SK-N-SH treated with all-trans-retinoic acid at 6 μM for 48 hours (cell line): ENCODE measurements at places on chromosomes 2 and 18.

GRCh38 chr18:45412577-45412976 is 202.7 kb upstream of the SLC14A2 start:
- no peak for ATAC-seq

DNA sequence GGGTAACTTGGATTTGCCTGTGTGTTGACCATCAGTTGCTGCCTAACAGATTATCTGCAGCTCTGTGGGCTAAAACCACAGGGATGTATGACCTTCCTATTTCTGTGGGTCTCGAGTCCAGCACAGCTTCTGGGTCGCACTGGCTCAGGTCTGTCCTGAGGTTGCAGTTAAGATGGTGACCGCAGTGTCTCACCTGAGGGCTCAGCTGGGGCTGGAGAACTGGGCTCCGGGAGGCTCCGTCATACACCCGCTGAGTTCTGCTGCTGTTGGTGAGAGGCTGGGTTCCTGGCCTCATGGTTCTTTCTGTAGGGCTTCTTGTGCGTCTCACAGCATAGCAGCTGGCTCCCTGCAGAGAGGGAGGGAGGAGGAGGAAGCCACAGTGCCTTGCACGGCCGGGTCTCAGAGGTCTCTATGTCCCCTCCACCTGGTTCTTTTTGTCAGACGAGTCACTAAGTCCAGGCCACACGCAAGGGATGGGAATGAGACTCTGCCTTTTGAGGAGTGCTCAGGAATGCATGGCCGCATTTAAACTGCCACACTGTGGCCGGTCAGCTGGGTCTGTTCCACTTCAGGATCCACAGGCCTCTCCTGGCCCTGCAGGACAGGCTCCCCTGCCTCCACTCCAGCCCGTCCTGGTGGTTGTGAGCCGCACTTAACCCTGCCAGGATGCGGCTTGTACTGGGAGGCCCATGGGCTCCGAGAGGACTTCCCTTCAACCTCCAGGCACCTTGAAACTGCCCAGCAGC is 67.2 kb downstream of the ADI1 start:
- ATAC-seq, result no peak; the same call in 2 of the 3 replicates

DNA sequence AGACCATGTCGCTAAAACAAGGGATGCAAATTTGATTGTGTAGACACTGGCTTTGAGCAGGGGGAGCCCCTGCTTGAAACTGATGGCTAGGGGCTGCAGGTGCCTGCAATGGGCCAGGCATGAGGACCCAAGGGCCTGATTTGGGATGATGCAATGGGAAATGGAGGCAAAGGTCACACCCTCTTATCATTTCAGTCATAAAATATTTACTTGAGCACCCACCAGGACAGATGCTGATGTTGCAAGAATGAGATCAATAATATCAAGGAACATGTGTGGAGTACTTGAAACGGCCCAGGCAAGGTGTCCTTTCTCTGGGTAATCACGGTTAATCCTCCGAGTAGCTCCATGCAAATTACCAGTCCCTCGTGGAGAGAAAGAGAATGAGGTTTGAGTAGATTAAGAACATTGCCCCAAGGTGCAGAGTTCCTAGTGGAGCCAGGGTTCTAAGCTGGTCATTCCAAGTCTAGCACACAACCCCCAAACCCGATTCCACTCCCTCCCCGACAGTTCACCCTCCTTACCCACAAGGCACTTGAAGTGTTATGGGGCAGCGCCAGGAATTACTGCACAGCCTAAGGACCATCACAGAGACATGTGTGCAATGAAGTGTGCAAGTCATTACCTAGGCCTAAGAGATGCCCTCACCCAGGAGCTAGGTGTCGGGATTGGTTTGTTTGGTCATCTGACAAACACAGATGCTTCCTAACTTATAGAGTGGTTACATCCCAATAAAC is 14.0 kb upstream of the TMBIM1 start:
- no peak for ATAC-seq

GRCh38 chr2:108621087-108621559 is 86.9 kb downstream of the LIMS1 start:
- peak; percentile 32; the same call in 2 of the 3 replicates for ATAC-seq

- ATAC-seq, result no peak
Observed at GRCh38 chr2:144237830-144238627, 281.9 kb downstream of the ZEB2 start.

DNA sequence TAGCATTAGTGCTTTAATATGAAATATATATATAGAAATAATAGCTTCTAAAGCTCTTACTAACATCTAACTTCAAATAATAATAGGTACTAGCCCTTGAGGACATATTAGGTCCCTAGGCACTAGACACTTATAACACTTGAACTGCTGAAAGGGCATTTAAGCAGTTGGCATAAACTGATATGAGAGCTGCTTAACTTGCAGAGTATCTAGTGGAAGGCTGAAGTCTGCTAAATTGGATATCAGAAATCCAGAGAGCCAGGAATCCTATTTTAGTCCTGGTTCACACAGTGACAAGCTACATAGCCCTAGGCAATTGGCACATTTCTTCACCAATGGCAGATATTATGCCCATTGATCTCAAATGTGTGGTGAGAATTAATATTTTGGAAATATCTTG is 326.9 kb upstream of the UBE2E3 start:
- ATAC-seq, result no peak

DNA sequence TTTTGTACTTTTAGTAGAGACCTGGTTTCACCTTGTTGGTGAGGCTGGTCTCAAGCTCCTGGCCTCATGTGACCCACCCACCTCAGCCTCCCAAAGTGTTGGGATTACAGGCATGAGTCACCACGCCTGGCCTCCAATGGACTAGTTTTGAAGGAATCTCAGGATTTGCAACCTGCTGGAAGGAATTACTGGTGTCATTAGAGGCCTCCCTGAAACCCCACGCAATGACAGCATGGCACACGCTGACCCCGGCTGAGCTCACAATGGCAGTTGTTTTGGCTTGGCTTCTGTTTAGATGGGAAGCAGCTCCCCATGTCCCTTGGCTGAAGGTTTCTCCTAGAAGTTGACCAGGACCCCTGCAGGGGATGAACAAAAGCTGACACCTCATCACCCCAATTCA is 23.1 kb upstream of the COPS8 start:
- ATAC-seq, result no peak

GRCh38 chr18:78981989-78982620 is 2.5 kb downstream of the SALL3 start:
- ATAC-seq, result no peak

DNA sequence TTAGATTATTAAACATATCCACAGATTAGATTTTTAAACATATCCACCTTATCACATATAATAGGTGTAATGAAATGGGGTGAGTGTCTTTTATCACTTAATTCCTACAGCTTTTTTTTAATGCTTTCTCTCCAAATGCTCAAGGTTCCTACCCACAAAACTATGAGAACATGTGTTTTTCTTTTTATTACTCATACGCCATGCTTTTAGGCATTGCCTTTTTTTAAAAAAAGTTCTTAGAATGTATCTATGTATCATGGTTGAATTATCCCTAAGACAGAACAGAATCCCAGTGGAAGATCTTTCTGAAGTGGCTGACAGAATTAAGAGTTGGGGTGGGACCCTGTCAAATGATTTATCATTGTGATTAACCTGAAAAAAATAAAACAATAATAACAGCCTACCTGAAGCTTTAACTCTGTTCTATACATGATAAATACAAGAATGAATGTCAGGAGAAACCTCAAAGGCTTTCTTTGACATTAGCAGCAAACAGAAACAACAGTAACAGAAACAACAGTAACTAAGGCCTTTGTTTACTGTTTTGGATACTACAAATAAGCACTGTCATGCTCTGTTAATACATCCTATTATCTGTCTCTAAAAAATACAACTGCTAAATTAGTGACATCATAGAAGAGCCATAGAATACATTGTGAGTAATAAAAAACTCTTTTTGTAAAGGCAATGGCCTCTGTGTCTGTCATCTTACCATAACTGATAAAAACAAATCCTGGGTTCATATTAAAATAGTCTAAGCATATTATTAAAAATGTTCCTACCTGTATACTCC is 4.1 kb upstream of the ZNF397 start:
- no peak for ATAC-seq

- ATAC-seq, result no peak; the same call in 1 of the 3 replicates
Observed at GRCh38 chr2:12642859-12643258, 73.9 kb upstream of the TRIB2 start.

GRCh38 chr2:26453421-26454329 is 24.2 kb downstream of the OTOF start:
- ATAC-seq, result no peak

DNA sequence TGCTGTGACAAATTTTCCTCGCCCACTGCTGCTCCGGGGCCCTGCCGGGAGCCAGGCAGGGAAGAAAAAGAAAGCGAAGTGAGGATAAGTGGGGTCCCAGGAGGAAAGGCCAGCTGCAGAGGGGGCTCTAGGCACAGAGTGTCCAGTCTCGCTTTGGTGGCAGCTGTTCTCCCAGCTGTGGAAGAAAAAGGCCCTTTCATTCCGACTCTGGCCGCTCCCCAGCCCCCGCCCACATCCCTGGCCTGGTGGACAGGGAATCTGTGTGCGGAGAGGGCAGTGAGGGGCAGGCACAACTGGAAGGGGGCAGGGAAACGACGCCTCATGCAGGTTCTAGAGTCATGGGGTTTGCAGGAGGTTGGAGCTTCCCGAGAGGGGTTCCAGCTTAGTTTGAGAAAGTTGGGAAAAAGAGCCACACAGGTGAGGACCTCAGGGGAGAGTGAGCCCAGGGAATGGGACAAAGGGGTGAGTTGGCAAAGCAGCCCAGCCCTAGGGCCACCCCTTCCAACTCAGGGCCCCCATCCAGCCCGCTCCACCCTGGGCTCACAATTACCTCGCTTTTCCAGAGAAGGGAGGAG is 1.8 kb downstream of the RTKN start:
- peak; percentile 81 for ATAC-seq
